ENCODE measurements at places on chromosomes 6 and 20.

- no peak for DNase-seq
These were observed 67.2 kb downstream of the RPP40 start for GRCh38 chr6:4936681-4937041.

DNA sequence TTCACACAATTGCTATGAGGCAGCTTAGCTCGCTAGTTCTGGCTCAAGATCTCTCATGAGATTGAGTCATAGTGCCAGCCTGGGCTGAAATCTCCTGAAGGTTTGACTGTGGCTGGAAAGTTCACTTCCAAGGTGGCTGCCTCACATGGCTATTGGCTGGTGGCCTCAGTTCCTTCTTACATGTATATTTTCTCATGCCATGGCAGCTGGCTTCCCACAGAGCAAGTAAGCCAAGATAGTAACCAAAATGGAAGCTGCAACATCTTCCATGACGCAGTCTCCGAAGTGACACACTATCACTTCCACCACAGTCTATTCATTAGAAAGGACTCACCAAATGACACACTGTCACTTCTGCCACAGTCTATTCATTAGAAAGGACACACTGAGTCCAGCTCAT lies 160.4 kb upstream of the PRDM1 start:
- DNase-seq: no peak

- DNase-seq: no peak
These were observed 74.8 kb downstream of the CD24 start for GRCh38 chr6:106899697-106900096.

GRCh38 chr20:33576432-33577125 lies 85.5 kb upstream of the C20orf144 start:
- no peak for DNase-seq

GRCh38 chr6:53486679-53487078 lies 58.2 kb downstream of the GCLC start:
- DNase-seq: no peak

- DNase-seq: no peak
These were observed 253.2 kb downstream of the UST start for GRCh38 chr6:148999929-149000468.

DNA sequence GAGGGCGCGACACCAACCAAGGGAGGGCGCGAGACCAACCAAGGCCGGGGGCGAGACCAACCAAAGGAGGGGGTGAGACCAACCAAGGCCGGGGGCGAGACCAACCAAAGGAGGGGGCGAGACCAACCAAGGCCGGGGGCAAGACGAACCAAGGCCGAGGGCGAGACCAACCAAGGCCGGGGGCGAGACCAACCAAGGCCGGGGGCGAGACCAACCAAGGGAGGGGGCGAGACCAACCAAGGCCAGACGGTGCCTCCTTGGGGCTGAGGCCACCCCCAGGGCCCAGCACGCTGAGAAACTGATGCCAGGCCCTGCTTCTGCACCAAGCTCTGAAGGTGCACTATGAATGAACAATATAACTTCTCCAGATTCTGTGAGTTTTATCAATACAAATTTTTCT lies 87.2 kb downstream of the TAF4 start:
- DNase-seq: no peak

GRCh38 chr20:59678288-59678687 lies 73.9 kb downstream of the PHACTR3 start:
- no peak for DNase-seq

Measured in liver (tissue), 10 donors.